GM23248 (cell line): ENCODE measurements at places on chromosomes 16 and 17. TPM values are rescaled to one million over a fixed set of nuclear protein-coding genes. Genes with fewer than 3 reads are reported as not detected.

RNF157 gene
- 4.0 TPM in 1 of 2 replicates, not detected in the other for total RNA-seq

HSD11B2 gene
- not detected in 2 replicates for total RNA-seq

HASPIN gene
- total RNA-seq = 1.9 and 3.0 TPM in 2 replicates

GRCh38 chr17:15143524-15143923, 121.6 kb downstream of the PMP22 start:
- DNase-seq = no peak

- DNase-seq = no peak
These were observed 23.4 kb downstream of the AXIN2 start for GRCh38 chr17:65537845-65538674.

DNA sequence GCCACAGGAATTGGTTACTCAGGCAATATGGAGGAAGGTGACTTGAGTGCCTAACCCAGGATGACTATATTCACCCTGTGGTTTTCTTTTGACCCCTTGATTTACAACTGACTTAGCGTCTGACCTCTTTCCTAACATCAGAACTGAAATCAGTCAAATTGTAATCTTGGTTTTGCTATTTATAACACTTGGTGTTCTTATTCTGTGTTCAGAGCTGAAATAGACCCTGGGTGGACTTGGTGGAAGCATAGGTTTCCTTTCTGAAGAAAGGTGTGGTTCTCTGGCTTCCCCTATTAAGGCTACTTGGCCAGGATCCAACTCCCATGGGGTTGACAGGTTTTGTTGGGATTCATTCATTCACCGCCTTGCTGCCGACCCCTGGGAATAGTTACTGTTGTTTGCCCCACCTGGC, 80.8 kb downstream of the CLEC16A start:
- no peak for DNase-seq

GRCh38 chr17:4327606-4328005, 38.9 kb downstream of the UBE2G1 start:
- DNase-seq = peak; percentile 93

- DNase-seq = no peak
These were observed 5.4 kb upstream of the NOL11 start for GRCh38 chr17:67712375-67712774.
